ENCODE measurements at places on chromosomes 11 and 22. TPM values are rescaled to one million over a fixed set of nuclear protein-coding genes. Genes with fewer than 3 reads are reported as not detected.
A peak's percentile ranks its signal among the peaks of the same experiment; 100 is the strongest.

ETS1 gene
- 56.3 TPM for total RNA-seq

- DNase-seq, result no peak
Observed at GRCh38 chr11:119377961-119378667, 3.4 kb downstream of the USP2 start.

GRCh38 chr11:95304777-95305176 is 73.8 kb upstream of the SESN3 start:
- no peak for DNase-seq

- DNase-seq, result no peak
Observed at GRCh38 chr22:44660051-44660830, 41.8 kb upstream of the PRR5 start.

- DNase-seq, result peak; percentile 40
Observed at GRCh38 chr11:35683728-35684339, 21.3 kb downstream of the TRIM44 start.

DNA sequence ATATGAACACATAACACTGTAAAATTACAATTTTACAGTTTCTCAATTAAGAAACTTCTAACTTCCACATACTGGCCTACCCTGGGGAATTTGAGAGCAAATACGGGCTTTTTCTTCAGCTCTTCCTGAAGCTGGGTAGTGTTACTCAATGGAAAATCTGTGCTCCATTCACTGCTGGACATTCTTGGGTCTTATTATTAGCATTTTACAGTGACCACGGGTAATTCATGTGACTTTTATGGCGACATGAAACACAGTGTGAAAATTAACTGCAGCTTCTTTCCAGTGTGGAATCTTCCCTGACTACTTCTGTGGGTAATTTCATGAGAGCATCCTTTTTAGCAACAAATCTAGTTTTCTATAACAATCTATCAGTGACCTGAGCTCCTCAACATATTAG is 423.7 kb upstream of the ANO5 start:
- no peak for DNase-seq
